ENCODE measurements at places on chromosomes 7 and 10.

DNA sequence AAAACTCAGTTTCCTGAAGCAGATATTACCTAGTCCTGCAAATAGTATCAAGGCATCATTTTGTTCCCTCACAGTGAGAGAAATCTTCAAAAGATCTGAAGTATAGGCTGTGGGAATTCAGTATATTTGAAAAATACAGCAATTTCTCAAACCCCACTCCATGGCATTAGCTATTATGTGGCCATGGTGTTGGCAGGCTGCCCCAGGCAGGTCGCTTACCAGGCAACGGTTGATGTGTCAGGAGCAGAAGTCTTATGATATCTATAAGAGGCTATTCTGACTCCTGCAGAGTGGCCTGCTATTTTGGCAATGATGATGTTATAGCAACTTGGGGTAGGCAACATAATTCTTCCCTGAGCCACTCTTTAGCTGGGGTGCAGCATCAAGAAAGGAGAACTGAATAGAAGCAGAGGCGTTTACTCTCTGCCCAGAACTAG, 187.9 kb downstream of the PLXDC2 start:
- no peak for DNase-seq

DNA sequence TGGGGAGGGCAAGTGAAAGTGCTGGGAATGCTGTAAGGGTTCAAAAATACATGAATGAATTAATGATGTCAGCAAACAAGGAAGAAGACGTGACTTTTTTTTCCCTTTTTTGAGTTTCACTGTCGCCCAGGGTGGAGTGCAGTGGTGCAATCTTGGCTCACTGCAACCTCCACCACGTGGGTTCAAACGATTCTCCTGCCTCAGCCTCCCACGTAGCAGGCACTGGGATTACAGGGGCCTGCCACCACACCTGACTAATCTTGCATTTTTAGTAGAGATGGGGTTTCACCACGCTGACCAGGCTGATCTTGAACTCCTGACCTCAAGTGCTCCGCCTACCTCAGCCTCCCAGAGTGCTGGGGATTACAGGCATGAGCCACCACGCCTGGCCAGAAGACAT, 30.0 kb downstream of the DENND10 start:
- no peak for DNase-seq

DNA sequence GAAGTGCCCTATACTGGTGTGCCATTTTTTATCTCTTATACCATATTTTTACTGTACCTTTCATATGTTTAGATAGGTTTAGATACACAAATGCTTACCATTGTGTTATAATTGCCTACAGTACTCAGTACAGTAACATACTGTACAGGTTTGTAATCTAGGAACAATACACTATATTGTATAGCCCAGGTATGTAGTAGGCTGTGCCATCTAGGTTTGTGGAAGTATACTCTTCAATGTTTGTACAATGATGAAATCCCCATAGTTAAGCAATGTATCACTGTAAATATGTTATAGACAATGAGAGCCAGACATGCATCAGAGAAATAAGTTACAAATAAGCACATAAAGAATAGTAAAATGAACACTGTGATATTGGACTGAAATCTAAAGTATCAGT, 109.1 kb downstream of the IQUB start:
- DNase-seq = no peak

GRCh38 chr7:5363729-5364128, 59.9 kb downstream of the TNRC18 start:
- DNase-seq = no peak

GRCh38 chr7:128869944-128870285, 7.3 kb downstream of the ATP6V1F start:
- DNase-seq = no peak

DNA sequence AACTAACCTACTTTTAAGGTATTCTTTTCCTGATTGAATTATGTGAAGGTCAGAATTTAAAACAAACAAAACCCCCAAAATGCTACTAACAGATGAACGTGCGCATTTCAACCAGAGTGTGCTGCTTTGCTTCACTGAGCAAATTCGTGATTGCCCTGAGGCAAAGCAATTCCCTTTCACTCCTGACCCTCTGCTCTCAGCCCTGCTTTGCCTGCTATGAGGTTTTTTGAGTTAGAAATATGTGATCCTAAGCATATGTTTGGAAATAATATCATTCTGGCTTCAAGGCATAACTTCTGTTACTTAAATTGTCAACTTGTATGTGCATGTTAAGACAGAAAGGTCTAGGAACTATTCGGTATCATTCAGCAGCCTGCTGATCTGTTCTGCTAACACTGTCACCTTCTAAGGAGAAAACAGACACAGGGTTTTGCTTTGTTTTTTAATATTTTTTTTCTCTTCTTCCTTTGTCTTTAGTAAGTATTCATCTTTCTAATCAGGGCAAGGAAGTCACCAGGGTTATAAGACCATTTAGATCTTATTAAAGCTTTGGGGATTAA, 124.2 kb downstream of the GNAT3 start:
- DNase-seq = no peak

- no peak for DNase-seq
Measured at GRCh38 chr7:28466341-28466740, 54.0 kb downstream of the CREB5 start.

DNA sequence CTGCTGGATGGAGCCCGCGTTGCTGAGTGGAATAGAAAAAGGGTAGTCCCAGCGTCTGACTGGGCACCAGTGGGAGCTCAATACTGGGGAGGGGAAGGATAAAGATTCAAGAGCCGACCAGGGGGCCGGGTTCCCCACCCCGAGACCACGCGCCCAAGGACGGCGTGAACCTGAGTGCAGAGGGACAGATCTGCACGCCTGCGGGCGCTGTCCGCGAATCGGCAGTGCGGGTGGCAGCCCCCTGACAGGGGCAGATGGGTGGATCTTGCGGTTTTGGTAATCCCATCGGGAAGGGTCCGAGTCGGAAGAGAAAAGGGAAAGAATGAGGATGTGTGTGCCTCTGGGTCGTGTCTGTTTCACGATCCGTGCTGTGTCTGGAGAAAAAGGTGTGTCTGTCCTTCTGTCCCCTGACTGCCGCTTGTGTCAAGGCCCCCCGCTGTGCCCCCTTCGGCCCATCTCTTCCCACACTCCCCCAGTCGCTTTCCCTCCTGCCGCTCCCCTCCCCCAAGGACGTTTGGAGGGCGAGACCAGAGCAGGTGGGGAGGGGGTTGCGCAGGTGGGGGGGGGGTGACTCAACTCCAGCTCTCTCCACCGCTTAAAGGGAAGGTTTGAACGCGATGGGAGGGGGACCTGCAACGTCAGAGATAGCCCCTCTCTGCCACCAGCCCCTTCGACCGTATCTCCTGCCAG, 734 bp upstream of the VGF start:
- DNase-seq = no peak

DNA sequence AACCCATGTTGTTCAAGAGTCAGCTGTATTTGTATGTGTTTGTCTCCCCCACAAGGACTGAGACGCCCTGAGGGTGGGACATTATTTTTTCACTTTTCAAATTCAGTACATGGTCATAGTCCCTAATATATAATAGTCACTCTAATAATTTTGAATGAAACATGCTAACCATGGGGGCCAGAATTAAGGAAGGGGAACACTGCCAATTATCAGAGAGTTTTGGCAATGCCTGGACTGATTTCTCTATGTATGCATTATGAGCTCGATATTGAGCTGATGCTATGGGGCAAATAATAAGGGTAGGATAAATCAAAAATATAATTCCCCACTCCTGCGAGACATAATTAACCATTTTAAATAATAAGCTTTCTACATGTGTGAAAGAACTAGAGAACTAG, 87.4 kb downstream of the CPED1 start:
- no peak for DNase-seq

DNA sequence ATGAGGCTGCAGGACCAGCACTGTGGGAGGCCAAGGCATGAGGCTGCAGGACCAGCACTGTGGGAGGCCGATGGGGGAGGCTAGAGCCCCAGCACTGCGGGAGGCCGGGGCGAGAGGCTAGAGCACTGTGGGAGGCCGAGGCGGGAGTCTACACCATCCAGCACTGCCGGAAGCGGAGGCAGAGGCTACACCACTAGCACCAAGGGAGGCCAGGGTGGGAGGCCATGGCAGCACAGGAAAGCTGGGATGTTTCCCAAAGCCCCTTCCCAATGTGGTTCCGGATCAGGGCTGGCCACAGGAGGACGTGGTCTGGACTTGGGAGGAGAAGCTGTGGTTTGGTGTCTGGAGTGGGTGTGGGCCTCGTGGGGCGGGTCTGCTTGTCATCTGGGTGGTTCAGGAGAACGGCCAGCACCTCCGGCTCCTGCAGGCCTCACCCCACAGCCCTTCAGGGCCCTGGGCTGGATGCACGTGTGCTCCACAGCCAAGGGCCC, 43.6 kb downstream of the PDGFA start:
- no peak for DNase-seq

Measured in progenitor cell of endocrine pancreas (in vitro differentiated cells).